T-helper 1 cell (primary cell): ENCODE measurements at places on chromosomes 7 and 10.

GRCh38 chr10:122132331-122132755 lies 138.8 kb upstream of the BTBD16 start:
- DNase-seq: no peak

- no peak for DNase-seq
These were observed at the start of gene TSPAN13 for GRCh38 chr7:16753102-16753931. Gene TSPAN13 (plus strand): TSS chr7:16753755. CDS start chr7:16753968, 213 bp downstream.

DNA sequence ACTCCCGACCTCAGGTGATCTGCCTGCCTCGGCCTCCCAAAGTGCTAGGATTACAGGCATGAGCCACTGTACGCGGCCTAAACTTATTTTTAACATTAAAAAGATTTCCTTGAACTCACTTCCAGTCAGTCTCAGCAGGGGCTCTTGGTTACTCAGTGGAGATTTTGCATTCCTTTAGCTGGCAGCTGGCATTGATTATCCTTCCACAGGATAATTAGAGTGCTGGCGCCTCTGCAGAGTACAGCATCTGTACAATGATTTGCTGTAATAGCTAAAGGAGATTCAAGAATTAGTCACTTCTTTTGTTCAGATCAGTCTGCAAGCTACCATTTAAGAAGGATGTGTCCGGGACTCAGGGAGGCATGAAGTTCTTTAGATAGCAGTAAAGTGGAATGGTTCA lies 125.0 kb upstream of the NPY start:
- DNase-seq: no peak

GRCh38 chr10:24891823-24892222 lies 60.6 kb downstream of the PRTFDC1 start:
- no peak for DNase-seq

DNA sequence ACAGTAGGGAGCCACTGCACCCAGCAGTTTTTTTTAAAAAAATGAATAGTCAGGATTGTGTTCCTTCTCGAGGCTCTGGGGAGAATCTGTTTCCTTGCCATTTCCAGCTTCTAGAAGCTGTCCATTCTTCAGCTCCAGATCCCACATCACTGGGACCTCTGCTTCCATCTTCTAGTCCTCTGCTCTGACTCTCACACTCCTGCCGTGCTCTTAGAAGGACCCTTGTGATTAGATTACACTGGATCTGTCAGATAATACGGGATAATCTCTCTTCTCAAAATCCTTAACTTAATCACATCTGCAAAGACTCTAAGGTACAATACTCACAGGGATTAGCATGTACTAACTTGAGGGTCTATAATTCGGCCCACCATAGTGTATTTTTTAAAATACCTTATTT lies 158.9 kb upstream of the SP4 start:
- no peak for DNase-seq
